ENCODE measurements at places on chromosomes 12 and 14.

GRCh38 chr14:98229656-98230366 is 1042.2 kb downstream of the BCL11B start:
- no peak for DNase-seq

GRCh38 chr12:21934173-21934572 is 7.1 kb downstream of the ABCC9 start:
- no peak for DNase-seq

DNA sequence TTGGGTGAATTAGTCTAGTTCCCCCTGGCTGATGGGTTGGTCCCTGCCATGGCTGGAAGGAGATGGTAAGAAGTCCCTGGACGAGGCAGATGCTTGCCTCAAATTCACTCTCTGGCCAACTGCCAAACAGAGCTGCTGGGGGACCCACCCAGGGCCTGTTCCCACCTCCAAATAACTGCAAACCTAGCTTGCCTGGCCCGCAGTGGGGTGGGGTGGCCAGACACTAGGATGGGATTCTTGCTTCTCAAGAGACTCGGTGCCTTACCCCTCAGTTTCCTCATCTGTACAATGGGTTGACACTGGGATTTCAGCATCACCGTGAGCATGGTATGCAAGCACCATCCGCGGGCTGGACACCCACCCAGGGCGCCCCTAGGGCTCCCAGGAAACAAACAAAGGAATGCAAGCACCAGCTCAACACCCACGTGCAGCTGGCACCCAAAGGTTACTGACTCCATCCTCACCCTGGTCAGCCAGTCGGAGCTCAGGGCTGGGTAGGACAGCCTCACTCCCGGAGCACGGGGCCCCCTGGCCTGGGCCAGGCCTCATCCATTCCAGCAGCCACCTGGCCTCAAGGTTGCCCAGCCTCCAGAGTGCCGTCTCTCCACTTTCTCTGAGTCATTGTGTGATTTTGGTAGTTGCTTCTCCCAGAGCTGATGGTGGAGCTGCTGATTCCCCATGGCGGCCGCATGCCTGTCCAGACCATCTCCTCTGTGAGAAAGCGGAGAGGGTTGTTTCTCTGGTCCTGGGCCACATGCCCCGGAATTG is 205.2 kb upstream of the RTL1 start:
- DNase-seq = no peak

- no peak for DNase-seq
Measured at GRCh38 chr14:54301359-54301758, 95.4 kb upstream of the CDKN3 start.

GRCh38 chr12:80260269-80260668 is 160.9 kb downstream of the OTOGL start:
- DNase-seq = no peak

DNA sequence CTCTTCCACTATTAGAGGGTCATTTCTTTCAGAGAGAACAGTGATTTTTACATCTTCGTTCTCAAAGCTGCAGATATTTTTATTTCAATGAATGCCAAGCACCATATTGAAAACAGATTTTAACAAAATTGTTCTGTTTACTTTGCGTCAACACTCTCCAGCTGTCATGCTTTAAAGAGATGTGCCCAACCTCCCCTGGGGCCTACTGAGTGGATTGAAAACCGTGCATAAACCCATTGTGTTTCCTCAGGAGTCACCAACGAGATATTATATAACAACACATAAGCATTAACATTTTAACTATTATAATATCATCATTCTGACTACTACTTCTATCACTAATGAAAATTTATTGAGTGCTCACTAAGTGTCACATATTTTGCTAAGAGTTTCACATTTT is 81.6 kb downstream of the MYF5 start:
- peak; percentile 88 for DNase-seq

GRCh38 chr12:5197131-5197530 is 153.5 kb downstream of the KCNA5 start:
- no peak for DNase-seq

- peak; percentile 75 for DNase-seq
Measured at GRCh38 chr14:73728717-73729330, 14.6 kb upstream of the PNMA1 start.

DNA sequence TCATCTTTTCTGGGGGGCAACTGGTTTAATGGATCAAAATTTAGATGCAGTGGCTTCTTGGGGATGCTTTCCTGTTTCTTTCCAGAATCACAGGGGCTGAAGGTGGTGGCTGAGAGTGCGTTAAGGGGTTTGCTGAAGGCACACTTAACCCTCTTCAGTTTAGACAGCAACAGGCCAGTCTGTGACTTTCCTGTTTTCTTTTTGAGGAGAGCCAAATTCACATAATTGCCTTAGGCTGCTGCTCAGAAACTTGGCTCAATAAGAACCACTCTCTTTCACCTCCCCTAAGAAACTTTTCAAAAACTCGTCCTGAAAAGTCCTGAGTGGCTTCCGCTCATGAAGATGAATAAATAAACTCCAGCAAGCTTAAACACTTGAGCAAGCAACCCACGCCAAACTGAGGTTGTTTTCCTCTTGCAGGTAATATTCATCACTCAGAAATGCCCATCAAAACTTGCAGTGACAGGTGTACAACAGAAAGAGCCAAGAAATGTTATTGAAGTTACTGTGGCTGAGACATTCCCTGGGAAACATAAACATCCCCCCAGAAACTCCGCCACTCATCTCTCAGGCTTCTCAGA is 510.4 kb downstream of the TMEM132D start:
- no peak for DNase-seq

DNA sequence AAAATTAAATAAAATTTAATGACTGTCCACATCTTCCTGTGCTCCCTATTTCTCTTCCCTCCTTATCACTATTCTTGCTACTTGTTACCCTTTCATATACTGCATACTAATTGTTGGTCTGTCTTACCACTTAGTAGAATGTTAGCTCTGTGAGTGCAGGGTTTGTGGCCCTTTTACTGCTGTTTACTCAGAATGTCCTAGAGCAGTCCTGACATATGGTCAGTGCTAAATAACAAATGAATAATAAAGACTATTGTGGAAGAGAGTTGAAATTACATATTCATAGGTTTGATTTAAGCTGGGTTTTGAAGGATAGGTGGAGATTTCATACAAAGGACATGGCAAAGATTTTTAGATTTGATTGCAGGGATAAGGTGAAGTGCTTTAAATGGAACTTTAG is 24.5 kb downstream of the KTN1 start:
- no peak for DNase-seq

All from NCI-H2171 treated with DMSO at 0.1 percent for 48 hours (cell line).